ENCODE measurements at places on chromosomes 1 and 21.

DNA sequence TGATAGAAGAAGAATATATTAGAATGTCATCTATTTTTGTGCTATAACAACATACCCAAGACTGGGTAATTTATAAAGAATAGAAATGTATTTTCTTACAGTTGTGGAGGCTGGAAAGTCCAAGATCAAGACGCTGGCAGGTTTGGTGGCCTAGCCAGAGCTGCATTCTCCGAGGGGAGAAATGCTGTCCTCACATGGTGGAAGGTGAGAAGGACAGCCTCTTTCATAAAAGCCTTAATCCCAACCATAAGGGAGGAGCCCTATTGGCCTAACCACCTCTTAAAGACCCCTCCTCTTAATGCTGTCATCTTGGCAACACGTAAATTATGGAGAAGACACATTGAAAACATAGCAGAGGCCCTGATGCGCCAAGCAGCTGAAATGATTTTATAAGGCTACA is 60.1 kb upstream of the KAZN start:
- DNase-seq, result no peak

DNA sequence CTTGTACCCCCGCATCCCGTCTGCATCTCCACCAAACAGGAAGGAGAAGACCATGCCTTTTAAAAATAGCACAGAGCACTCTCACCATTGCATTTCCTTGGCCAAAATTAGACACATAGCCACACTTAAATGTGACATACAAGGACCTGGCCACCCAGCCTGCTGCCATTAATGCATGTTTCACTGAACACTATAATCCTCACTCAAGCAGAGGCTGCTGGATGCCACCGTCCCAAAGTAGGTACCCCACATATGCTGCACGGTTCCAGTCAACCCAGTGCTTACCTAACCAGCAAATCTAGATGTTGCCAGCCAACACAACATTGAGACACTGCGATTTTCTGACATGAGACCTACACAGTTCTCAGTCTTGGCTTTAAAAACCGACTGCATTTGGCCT is 107.7 kb downstream of the ADSS2 start:
- DNase-seq, result no peak

DNA sequence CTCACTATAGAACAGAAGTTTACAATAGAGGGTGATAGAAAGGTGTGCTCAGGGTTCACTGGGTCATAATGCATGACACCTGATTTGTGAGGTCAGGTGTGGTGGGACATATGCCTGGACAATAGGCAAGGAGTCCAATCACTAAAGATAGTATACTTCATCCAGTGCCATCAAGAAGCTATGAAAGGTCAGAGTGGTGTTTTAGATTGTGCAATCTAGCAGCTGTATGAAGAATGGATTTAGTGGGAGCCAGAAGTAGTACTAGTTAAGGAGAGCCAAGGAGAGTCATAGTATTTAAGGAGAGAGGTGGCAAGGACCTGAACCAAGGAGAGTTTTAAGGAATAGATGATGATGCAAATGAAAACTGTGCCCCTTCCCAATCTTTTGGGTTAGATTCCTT is 80.6 kb upstream of the C1orf105 start:
- no peak for DNase-seq

- no peak for DNase-seq
Measured at GRCh38 chr1:156467385-156467784, 33.2 kb downstream of the MEF2D start.

DNA sequence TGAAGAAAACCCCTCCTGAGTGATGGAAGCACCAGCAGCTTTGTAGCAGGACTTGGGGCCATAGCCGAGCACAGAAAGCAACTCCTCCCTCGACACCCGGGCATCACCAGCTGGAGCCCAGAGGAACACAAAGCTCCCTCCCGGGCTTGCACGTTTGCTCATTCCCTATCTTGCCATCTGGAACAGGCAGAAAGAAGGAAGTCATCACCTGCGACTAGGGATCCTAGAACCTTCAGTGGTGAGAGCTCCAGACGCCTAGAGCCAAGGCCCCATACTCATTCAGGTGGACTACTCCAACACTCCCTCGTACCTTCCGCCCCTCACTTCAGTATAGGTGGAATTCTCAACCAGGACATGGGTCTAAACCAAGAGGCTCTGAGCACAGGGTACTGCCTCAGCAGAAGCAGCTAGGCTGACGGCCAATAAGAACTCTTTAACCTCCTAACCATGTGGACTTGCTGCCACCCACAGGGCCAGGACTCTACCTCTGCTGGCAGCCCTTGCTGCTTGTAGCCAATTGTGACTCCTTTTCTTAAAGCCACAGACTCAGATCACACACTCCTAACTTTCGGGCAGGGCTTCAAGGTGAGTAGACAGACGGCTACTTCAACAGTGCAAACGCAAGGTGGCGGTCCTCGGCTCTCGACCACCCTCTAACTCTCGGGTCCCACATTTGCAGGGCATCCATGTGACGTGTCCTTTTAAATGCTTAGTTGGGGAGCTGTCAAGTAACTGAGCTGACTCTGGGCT is 65.4 kb downstream of the NPHP4 start:
- DNase-seq, result no peak

GRCh38 chr1:241598249-241598648 is 41.9 kb downstream of the CHML start:
- no peak for DNase-seq

DNA sequence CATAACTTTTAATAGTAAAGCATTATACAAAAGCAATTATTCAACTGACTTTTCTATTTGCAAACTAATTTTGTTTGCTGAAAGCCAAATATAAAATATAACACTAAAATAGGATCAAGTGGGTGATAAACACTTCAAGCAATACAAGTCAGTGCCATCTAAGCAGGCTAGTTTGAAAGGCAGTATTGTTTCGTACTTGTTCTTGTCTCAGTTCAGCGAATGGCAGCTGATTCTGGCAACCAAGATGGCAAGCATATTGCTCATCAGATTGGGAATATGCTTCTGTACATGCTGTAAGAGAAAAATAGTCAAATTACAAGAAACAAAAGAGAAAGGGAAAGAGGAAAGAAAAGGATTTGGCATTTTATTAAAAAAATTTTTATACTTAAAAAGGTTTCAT is 7.5 kb downstream of the TMEM59 start:
- DNase-seq, result no peak

GRCh38 chr1:204361781-204362180 is 2.1 kb upstream of the PLEKHA6 start:
- DNase-seq, result no peak

DNA sequence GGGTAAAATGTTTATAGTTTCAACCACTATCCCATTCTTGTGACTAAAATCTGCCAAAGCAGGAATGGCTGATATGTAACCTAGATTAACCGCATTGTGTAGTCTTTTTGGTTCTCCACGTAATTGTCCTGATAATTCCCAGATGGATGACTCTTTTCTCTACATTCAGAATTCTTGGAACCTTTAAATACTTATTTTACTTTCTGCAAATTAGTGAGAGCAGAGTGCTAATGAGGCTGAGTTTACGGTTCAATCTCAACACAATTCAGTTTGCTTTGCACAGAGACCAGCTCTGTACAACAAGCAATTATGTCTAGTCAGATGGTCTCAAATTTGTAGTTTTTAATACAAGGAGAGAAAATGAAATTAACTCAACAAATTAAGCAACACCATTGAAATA is 9.1 kb downstream of the CRB1 start:
- no peak for DNase-seq

DNA sequence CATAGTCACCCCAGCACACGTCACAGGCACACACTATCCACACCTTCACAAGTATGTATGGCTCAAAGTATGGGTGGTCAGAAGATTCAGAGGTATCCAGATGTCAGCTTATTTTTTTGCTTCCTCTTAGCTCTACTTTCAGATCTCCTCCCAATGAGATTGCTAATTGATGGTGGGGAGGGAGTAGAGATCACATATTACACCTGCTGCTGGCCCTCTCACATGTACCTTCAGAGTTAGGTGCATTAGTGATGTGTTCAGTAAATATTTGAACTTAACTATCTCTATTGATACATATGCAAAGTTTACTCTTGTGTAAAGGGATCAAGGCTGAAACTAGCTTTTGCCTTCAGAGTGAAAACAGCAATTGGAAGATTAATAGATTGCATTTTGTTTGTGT is 262.6 kb downstream of the PCP4 start:
- no peak for DNase-seq

DNA sequence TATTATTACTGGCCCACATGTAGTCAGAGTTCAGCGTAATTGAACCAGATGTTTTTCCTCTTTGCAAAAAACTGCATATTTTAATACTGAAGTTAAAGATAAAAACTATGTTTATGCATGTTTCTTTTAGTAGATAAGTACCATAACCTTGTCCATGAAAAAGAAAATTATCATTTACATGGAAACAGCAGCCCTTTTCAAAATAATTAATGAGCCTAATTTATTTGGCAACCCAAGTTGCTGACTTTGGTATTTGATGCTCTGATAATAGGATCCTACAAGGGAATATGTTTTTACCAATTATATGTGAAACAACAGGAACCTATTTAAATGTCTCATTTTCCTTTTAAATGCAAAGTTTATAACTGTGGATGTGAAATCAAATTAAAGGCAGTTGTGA is 281.3 kb upstream of the C1orf105 start:
- no peak for DNase-seq

DNA sequence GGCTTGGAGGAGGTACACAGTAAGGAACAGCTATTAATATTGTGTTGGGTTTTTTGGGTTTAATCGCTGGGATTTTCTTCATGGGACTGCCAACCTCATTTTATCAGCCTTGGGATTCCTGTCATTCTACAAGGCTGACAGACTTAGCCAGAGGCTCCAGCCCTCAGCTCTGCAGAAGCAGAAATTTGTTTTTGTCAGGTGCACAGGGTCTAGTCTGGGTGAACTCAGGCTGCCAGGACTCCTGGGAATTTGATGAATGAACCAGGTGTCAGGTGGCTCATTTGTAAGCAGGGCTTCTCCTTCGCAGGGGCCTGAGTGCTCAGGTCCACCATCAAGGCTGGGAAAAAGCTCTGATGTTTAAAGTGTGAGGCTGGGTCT is 11.5 kb upstream of the ZNF362 start:
- no peak for DNase-seq

DNA sequence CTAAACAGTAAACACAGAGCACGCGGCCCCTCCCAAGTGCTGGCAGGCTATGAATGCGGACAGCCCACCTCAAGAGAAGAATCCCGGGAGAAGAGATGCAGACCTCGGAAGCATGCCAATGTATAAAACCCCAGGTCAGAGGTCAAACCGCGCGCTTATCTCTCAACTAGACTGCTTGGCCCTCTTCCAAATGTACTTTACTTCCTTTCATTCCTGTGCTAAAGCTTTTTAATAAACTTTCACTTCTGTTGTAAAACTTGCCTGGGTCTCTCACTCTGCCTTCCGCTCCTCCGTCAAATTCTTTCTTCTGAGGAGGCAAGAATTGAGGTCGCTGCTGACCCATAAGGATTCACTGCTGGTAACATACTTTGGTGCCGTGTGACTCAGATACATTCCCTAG is 216.0 kb downstream of the S1PR1 start:
- no peak for DNase-seq

DNA sequence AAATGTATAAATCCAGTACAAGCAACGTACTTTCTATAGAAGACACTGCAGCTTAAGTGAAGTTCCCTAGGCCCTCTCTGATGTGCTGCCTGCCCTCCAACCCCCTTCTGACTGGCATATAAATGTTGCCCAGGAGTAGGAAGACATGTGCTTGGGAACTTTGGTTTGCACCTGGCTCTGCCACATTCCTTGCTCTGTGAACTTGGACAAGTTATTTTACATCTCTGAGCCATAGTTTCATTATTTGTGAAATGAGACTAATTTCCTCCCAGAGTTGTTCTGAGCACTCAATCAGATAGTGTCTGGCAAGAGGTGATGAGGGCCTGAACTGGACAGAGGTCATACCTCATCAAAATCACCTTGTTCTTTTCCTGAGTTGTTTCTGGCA is 3.5 kb upstream of the PHC2 start:
- DNase-seq, result no peak

DNA sequence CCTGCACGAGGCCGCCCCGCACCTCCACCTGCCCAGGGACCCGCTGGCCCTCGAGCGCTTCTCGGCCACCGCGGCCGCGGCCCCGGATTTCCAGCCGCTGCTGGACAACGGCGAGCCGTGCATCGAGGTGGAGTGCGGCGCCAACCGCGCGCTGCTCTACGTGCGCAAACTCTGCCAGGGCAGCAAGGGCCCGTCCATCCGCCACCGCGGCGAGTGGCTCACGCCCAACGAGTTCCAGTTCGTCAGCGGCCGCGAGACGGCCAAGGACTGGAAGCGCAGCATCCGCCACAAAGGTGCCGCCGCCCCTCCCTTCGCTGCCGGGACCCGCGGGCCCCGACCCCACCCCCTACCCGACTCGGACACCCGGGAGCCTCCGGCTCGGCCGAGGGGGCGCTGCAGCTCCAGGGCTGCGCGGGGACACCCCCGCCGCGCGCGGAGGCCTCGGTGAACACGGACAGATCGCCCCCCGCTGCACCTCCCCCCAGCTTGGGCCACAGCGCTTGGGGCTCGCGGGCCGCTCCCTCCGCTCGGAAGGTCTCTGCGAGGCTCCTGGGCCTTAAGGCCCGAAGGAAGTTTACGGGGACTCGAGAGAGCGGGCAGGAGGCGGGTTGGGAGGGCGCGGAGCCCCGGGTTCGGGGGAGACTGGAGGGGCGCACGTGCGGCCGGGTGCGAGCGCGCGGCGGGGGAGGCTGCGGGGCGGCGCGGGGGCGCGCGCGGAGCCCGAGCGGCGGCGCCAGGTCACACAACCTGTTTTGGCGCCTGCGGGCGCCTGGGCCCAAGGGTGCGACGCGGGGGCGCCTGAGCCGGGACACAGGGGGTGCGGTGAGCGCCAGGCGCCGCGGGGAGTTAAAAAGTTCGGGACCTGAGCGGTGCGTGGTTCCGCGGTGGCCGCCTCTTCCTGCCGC is 1.2 kb downstream of the SAMD11 start:
- DNase-seq, result no peak

- no peak for DNase-seq
Measured at GRCh38 chr1:232793944-232794343, 11.3 kb upstream of the MAP10 start.

DNA sequence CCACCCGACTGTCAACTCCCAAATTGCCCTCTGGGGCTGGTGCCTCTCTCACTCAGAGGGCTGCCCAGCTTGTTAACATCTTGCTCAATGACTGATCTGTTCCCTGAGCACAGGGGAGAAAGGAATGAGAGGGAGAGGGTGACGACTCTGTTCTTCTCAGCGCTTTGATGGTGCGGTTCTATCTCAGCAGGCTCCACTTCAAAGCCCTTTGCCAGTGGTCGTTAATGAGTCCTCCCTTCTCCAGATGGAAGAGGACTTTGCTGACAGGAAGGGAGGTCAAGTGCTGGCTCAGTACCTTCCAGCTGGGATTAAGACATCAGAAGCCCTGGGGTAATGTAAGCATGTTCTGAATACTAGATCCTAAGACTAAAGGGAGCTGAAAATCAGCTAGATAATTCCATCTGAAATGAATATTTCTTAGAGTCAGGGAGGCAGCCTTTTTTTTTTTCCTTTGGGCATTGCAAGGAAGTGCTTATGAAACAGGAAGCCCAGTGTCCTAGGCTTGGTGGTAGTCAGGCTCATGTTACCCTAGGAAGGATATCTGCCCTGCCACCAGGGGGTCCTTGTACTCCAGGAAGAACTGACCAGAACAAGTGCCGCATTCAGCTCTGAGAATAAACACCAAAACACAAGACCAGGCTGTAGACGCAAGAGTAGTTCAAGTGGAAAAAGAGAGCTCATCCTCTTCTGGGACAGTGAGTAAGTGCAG is 4.7 kb downstream of the FMOD start:
- no peak for DNase-seq

- DNase-seq, result no peak
Measured at GRCh38 chr1:113140176-113140575, 67.2 kb downstream of the LRIG2 start.

GRCh38 chr1:226001963-226002666 is 3.0 kb upstream of the SDE2 start:
- DNase-seq, result peak; percentile 52

- no peak for DNase-seq
Measured at GRCh38 chr1:51535006-51535592, 16.0 kb upstream of the EPS15 start.
